GM12878 (cell line): ENCODE measurements at places on chromosomes 3 and 15. TPM values are rescaled to one million over a fixed set of nuclear protein-coding genes. Genes with fewer than 3 reads are reported as not detected.

GRCh38 chr3:23648996-23649395, 156.8 kb upstream of the UBE2E1 start:
- DNase-seq, result no peak
- no peaks in the 10 kb centered on the region for H3K27me3 ChIP-seq
- H3K36me3 ChIP-seq, result no peaks in the 10 kb centered on the region
- H3K27ac ChIP-seq, result no peak overlapping the region
- H3K4me3 ChIP-seq, result no peak overlapping the region
- peaks cover 29% of the 10 kb centered on the region for H3K4me1 ChIP-seq

DNA sequence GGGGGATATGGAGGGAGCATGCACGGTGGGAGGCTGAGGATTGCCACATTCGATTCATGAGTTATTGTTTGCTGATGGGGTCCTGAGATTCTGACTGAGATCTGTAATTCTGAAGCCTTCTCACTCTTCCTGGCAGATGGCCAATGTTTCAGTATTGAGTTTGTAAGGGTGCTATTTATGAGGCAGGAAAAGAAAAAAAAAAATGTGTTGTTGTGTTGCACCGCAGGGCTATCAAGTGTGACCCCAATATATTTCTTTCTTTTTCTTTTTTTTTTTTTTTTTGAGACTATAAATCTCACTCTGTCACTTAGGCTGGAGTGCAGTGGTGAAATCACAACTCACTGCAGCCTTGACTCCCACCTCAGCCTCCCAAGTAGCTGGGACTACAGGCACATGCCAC, 3.2 kb upstream of the SENP2 start:
- no peaks in the 10 kb centered on the region for H3K27me3 ChIP-seq
- peak; percentile 66 for DNase-seq
- no peaks in the 10 kb centered on the region for H3K36me3 ChIP-seq
- no peak overlapping the region for H3K4me3 ChIP-seq
- peak overlapping the region; percentile 38; the same call in 1 of the 2 replicates for H3K27ac ChIP-seq

GRCh38 chr15:85354461-85354860, 25.9 kb upstream of the AKAP13 start:
- no peaks in the 10 kb centered on the region for H3K36me3 ChIP-seq
- DNase-seq, result no peak
- H3K27ac ChIP-seq, result no peak overlapping the region
- H3K27me3 ChIP-seq, result no peaks in the 10 kb centered on the region

- no peak overlapping the region for H3K27ac ChIP-seq
- no peaks in the 10 kb centered on the region for H3K27me3 ChIP-seq
- H3K4me1 ChIP-seq, result peaks cover 16% of the 10 kb centered on the region
- H3K4me3 ChIP-seq, result peak overlapping the region; percentile 99
- no peak for DNase-seq
These were observed 36.4 kb downstream of the SEMA3G start for GRCh38 chr3:52408466-52408865.

SLC22A14 gene
- total RNA-seq, result not detected in 2 replicates
